Naive thymus-derived CD4-positive, alpha-beta T cell (primary cell): ENCODE measurements at places on chromosomes 7 and 10. TPM values are rescaled to one million over a fixed set of nuclear protein-coding genes. Genes with fewer than 3 reads are reported as not detected.

DNA sequence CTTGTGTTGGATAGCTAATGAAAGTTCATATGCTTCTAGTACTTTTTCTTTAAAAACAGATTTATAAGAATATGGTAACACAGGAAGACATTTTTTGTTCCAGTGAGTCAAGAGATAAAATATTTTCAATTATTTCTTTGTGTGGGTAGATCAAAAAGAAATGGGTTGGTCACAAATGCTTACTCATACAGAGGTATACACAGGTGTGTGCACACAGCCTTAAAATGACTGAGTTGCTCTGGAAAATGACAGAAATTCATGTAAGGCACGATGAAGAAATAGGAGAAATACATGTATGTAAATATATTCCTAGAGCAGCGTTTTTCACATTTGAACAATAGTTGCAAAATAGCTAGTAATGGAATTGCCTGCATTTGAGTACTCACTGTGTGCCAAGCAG lies 66.0 kb downstream of the ST7 start:
- no peaks in the 10 kb centered on the region for H3K4me1 ChIP-seq
- no peaks in the 10 kb centered on the region for H3K36me3 ChIP-seq
- H3K4me3 ChIP-seq: no peak overlapping the region

DNA sequence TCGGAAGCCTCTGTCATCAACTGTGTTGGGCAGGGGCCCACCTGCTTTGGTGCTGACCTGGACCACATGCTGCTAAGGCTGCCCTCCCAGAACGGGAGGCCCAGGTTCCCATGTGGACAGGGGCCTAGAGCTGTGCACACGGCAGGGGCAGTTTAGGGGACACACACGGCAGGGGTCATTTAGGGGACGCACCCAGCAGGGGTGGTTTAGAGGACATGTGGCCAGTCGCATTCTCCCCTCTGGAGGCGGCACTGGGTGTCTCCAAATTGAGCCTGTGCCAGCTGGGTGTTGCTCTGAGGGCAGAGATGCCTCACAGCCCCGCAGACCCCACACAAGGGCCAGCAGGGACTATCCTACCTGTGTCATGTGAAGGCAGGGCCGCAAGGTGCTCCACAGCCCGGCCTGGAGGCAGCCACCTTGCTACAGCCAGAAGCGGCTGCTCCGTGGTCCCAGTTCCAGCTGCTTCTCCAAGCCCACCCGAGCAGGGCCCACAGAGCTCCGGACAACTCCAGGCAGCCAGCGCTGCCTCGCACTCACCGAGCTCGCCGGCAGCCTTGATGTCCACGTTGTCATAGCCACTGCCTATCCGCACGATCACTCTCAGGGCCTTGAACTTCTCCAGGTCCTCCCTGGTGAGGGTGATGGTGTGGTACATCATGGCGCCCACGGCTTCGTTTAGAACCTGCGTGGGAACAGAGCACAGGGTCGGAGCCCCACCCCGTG lies 60.7 kb downstream of the ZRANB1 start:
- H3K4me1 ChIP-seq: no peaks in the 10 kb centered on the region
- no peak overlapping the region for H3K4me3 ChIP-seq
- no peak for DNase-seq

DNA sequence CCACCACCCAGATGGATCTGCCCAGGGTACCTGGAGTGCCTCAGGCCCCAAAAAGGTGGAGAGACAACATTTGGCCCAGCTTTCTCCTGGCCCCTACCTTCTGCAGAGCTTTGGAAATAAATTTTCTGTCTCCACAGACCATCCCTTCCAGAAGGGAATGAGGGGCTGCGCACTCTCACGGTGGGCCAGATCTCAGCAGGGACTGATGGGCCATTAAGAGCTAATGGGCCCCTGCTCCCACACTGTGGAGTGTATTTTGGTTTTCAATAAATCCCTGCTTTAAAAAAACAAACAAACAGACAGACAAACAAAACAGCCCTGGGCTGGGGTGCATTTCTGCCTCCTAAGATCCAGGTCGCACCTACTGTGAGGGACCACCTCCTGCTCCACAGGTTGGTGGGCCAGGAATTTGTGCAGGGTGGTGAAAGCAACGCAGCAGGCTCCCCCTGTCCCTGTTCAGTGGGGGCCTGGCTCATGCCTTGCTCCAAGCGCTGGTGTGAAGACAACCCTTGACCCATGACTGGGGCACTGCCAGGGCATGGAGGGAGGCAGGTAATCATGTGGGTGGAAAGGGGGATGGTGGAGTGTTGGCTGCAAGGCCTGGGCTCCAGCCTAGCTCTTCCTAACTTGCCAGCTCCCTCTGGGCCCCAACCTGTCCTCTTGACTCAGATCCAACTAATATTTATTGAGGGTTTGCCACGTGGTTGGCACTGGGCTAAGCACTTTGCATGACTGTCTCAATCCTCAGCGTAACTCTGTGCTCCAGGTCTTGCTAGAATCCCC lies 88.5 kb downstream of the COL13A1 start:
- no peak overlapping the region for H3K27ac ChIP-seq
- H3K4me3 ChIP-seq: no peak overlapping the region
- H3K4me1 ChIP-seq: no peaks in the 10 kb centered on the region
- H3K27me3 ChIP-seq: no peaks in the 10 kb centered on the region
- DNase-seq: no peak
- no peaks in the 10 kb centered on the region for H3K36me3 ChIP-seq

GRCh38 chr7:31059551-31059950 lies 7.4 kb downstream of the ADCYAP1R1 start:
- H3K36me3 ChIP-seq: no peaks in the 10 kb centered on the region
- no peaks in the 10 kb centered on the region for H3K27me3 ChIP-seq

DNA sequence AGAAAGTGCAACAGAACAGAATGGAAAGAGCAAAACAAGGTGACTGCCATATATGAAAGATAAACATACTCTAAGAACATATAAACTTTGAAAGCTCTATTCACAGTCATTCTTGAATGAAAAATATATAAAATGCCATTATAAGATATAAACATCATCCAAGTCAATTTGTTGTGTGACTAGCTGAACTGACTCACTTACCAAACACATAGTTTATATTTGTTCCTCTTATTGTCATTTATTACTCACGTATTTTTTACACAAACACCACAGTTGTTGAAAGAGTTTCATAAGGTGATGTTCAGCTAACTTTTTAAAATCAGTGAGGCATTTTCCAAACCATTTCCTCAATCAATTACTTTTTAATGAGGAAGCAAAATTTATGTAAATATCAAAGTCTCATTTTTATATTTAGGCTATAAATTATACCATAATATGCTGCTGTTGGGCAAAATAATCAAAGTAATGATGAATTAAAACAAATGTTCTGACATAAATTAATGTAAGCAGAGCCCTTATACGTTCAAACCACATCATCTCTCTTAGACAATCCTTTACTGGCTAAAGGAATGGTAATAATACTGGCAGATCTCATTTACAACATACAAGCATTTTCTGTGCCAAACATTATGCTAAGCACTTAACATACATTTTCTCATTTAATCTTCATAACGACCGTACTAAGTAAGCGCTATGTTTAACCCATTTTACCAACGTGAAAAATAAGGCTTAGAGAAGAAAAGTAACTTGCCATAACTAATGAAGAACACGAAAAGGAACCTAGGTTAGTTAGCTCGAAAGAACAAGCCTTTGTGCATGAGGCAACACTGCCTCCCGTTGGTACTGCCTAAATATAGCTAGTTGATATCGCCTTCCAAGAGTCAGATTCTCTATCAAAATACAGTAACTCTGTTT lies 7.3 kb downstream of the LRRN3 start:
- H3K4me1 ChIP-seq: no peaks in the 10 kb centered on the region
- peak overlapping the region; percentile 25 for H3K27ac ChIP-seq
- H3K36me3 ChIP-seq: peaks cover 5% of the 10 kb centered on the region
- DNase-seq: peak; percentile 42

- DNase-seq: no peak
- peaks cover 3% of the 10 kb centered on the region for H3K36me3 ChIP-seq
- no peaks in the 10 kb centered on the region for H3K4me1 ChIP-seq
- no peak overlapping the region for H3K4me3 ChIP-seq
- H3K27ac ChIP-seq: no peak overlapping the region
These were observed 60.4 kb downstream of the ANKIB1 start for GRCh38 chr7:92306153-92306552.

- H3K4me3 ChIP-seq: no peak overlapping the region
- H3K27ac ChIP-seq: no peak overlapping the region
- no peaks in the 10 kb centered on the region for H3K4me1 ChIP-seq
These were observed 50.0 kb upstream of the EMX2 start for GRCh38 chr10:117492504-117492903.

GRCh38 chr7:83455612-83456011 lies 193.3 kb downstream of the SEMA3E start:
- H3K4me1 ChIP-seq: no peaks in the 10 kb centered on the region
- no peak for DNase-seq
- H3K36me3 ChIP-seq: no peaks in the 10 kb centered on the region
- H3K27ac ChIP-seq: no peak overlapping the region
- H3K4me3 ChIP-seq: no peak overlapping the region
- H3K27me3 ChIP-seq: no peaks in the 10 kb centered on the region

DNA sequence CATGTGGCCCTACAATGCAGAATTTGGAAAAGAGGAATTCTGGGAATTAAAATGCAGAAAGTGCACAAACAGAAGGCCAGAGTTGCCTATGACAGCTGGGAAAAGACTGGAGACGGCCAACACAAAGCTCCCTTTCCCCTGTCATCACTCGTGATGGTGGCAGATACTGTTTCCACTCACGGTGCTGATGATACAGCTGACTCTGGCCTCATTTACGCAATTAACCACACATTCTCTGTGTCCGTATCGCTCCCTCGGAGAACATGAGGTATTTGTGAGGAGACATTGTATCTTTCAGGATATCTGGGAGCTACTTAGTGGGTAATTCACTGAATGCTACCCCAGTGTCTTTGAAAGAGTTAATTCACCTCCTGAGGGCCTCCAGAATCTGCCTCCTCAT lies 172.8 kb downstream of the TAX1BP1 start:
- no peak overlapping the region for H3K4me3 ChIP-seq
- H3K36me3 ChIP-seq: no peaks in the 10 kb centered on the region
- H3K4me1 ChIP-seq: no peaks in the 10 kb centered on the region
- no peaks in the 10 kb centered on the region for H3K27me3 ChIP-seq
- no peak for DNase-seq

- H3K27me3 ChIP-seq: no peaks in the 10 kb centered on the region
- no peaks in the 10 kb centered on the region for H3K4me1 ChIP-seq
- DNase-seq: no peak
- H3K36me3 ChIP-seq: no peaks in the 10 kb centered on the region
- no peak overlapping the region for H3K4me3 ChIP-seq
- no peak overlapping the region for H3K27ac ChIP-seq
These were observed 75.7 kb downstream of the SPAG6 start for GRCh38 chr10:22420787-22421517.

DNA sequence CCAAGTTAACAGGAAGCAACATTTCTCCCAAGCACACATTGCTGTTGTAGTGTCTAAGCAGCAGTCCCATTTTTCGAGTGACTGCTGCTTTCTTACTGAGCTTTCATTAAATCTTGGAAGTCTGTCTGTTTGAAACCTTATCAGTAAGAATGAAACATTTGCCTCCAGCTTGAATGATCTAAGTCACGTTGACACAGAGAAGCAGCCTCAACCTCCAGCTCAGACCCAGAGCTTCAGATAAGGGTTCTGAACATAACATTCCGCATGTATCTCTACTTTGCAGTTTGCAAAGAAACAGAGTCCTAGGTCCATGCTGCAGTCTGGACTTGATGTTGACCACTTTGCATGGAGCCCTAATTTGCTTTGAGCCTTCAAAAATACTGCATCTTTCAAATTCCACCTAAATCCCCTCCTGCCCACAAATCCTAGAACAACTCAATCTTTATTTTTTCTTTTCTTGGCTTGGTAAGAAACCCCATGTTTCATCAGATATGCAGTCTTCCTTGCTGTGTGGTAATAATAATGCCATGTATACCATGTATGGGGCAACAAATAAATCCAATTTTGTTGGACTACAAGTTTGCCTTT lies 698.7 kb upstream of the IGFBP3 start:
- no peak for DNase-seq
- no peaks in the 10 kb centered on the region for H3K27me3 ChIP-seq
- no peaks in the 10 kb centered on the region for H3K4me1 ChIP-seq
- H3K27ac ChIP-seq: no peak overlapping the region
- no peak overlapping the region for H3K4me3 ChIP-seq

GRCh38 chr10:78861529-78862327 lies 207.0 kb upstream of the ZMIZ1 start:
- H3K36me3 ChIP-seq: no peaks in the 10 kb centered on the region
- H3K27me3 ChIP-seq: no peaks in the 10 kb centered on the region
- no peak overlapping the region for H3K4me3 ChIP-seq
- no peak for DNase-seq
- H3K27ac ChIP-seq: no peak overlapping the region

DNA sequence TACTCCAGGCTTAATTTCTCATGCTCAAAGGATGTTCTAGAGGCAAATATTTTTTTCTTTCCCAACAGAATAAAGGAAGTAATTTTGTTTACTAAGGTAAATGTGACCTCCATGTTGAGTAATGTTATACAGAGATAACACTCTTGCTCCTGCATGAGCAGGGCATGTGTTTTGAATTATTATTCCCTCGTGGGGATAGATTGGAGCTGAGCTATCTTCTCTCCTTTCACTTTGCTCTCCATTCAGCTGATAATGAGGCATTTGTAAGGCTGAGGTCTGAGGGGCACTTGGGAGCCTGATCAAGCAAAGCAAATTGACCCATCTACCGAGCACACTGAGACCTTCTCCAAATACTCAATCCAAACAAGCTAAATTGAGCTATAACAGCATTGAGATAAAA lies 50.7 kb upstream of the GHITM start:
- H3K4me3 ChIP-seq: no peak overlapping the region
- no peak for DNase-seq
- H3K36me3 ChIP-seq: no peaks in the 10 kb centered on the region
- no peaks in the 10 kb centered on the region for H3K4me1 ChIP-seq
- H3K27ac ChIP-seq: no peak overlapping the region

- no peak overlapping the region for H3K27ac ChIP-seq
- no peak overlapping the region for H3K4me3 ChIP-seq
- H3K27me3 ChIP-seq: no peaks in the 10 kb centered on the region
- H3K36me3 ChIP-seq: no peaks in the 10 kb centered on the region
- H3K4me1 ChIP-seq: no peaks in the 10 kb centered on the region
- no peak for DNase-seq
These were observed 151.0 kb downstream of the CHN2 start for GRCh38 chr7:29345590-29345989.

DNA sequence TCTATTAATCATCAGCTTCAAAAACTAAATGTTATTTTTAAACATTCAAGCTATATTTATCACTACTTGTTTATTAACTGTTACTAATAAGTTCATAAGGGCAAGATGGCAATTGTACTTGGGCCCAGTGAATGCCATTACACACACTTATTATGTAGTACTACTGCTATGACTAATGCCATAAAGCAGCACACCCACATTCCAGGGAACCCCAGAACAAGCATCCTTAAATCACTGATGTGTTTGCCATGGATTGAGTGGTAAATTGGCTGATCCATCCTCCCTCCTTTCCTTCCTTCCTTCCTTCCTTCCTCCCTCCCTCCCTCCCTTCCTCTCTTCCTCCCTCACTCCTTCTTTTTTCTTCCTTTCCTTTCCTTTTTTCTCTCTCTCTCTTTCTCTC lies 37.4 kb upstream of the RSU1 start:
- no peaks in the 10 kb centered on the region for H3K36me3 ChIP-seq
- H3K27ac ChIP-seq: no peak overlapping the region
- DNase-seq: no peak

The RPEL1 gene
- polyA plus RNA-seq: not detected

The ZNF485 gene
- 7.4 TPM for polyA plus RNA-seq

The ASB10 gene
- polyA plus RNA-seq: not detected

The DRGX gene
- polyA plus RNA-seq: not detected

The UCMA gene
- polyA plus RNA-seq: not detected

The UNCX gene
- polyA plus RNA-seq: not detected

The RNF148 gene
- not detected for polyA plus RNA-seq
